ENCODE measurements at places on chromosomes 1 and 21.
A peak's percentile ranks its signal among the peaks of the same experiment; 100 is the strongest.

DNA sequence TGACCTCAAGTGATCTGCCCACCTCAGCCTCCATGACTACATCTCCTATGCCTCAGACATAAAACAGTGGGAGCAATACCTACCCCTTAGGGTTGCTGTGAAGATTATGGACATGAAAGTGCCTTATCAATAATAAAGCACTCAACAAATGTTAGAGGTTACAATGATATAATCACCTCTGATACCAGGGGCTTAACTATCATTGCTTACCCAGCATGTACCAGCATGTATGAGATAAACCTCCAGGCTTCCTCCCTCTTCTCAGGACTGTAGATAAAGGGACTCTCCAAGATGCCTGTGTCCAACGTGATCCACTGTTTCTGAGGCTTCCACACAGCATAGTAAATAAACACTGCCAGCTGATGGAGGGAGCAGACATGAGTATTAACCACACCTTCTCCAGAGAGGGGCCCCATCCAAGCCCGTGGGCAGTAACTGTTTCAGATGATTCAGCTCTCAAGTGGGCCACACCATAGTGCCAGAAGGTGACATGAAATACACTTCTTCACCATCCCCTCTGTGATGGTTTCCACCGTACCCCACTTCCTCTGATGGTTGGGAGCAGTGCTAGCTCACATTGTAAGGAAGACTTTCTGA lies 26.2 kb downstream of the RHBDL2 start:
- H3K4me3 ChIP-seq = no peak overlapping the region
- H3K27ac ChIP-seq = no peak overlapping the region
- H3K36me3 ChIP-seq = no peaks in the 10 kb centered on the region

DNA sequence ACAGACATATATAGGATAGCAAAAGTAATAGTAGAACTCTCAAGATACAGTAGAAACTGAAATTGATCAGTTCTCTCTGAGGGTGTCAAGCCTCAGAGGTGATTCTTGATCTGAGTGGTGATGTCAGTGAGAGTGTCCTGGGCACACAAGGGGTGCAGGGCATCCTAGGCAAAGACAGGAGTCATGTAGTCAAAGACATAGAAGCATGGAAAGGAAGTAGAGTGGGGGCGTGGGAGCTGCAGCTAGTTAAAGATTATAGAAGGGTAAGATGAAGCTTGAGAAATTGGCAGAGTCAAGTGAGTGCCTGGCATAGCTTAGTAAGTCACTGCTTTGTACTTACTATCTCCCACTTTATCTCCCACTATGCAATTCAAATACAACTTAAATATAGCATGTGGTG lies 22.8 kb downstream of the CDC7 start:
- no peaks in the 10 kb centered on the region for H3K36me3 ChIP-seq
- no peak overlapping the region for H3K27ac ChIP-seq
- peaks cover 13% of the 10 kb centered on the region for H3K4me1 ChIP-seq
- DNase-seq = no peak
- H3K27me3 ChIP-seq = no peaks in the 10 kb centered on the region
- no peak overlapping the region for H3K4me3 ChIP-seq

DNA sequence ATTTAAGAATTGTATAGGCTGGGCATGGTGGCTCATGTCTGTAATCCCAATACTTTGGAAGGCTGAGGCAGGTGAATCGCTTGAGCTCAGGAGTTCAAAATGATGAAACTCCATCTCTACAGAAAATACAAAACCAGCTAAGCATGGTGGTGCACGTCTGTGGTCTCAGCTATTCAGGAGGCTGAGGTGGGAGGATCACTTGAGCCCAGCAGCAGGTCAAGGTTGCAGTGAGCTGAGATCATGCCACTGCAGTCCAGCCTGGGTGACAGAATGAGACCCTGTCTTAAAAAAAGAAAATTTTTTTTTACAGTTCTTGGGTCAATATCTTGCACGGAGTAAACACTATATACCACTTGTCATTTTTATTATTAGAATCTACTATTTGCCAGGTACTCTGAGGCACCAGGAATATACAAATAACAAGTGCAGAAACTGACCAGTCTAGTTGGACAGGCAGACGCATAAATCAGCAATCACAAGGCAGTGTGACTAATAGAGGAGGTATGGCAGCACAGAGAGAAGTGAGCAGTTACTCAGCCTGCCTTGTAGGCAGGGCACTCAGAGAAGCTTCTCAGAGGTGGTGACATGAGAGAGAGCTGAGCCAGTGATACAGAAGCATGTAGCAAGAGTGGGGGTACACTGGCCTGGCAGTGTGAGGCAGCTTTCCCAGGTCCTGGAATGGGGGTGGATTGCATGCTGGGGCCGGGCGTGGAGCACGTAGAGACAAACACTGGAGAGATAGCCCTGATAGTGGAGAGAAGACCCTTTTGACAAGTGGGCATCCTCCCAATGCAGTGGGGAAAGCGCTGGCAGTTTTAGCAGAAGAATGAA lies 8.0 kb downstream of the PHLDA3 start:
- peaks cover 8% of the 10 kb centered on the region for H3K36me3 ChIP-seq
- no peaks in the 10 kb centered on the region for H3K27me3 ChIP-seq
- no peak overlapping the region for H3K4me3 ChIP-seq
- H3K4me1 ChIP-seq = peaks cover 21% of the 10 kb centered on the region
- H3K27ac ChIP-seq = peak overlapping the region; percentile 73

- H3K27me3 ChIP-seq = no peaks in the 10 kb centered on the region
- peak overlapping the region; percentile 47 for H3K27ac ChIP-seq
- H3K4me1 ChIP-seq = peaks cover 28% of the 10 kb centered on the region
- peak overlapping the region; percentile 91 for H3K4me3 ChIP-seq
- H3K36me3 ChIP-seq = no peaks in the 10 kb centered on the region
- no peak for DNase-seq
These were observed 83.0 kb upstream of the AK4 start for GRCh38 chr1:65064981-65065380.

GRCh38 chr1:226128487-226129075 lies 58.0 kb downstream of the ACBD3 start:
- peaks cover 10% of the 10 kb centered on the region for H3K4me1 ChIP-seq
- H3K27me3 ChIP-seq = no peaks in the 10 kb centered on the region
- H3K4me3 ChIP-seq = no peak overlapping the region
- H3K27ac ChIP-seq = peak overlapping the region; percentile 71

GRCh38 chr1:207779008-207779407 lies 27.2 kb downstream of the CD46 start:
- H3K4me1 ChIP-seq = no peaks in the 10 kb centered on the region
- H3K27ac ChIP-seq = no peak overlapping the region
- no peaks in the 10 kb centered on the region for H3K27me3 ChIP-seq
- no peak for DNase-seq
- no peak overlapping the region for H3K4me3 ChIP-seq
